ENCODE measurements at places on chromosomes 5 and 9. TPM values are rescaled to one million over a fixed set of nuclear protein-coding genes. Genes with fewer than 3 reads are reported as not detected.

Gene HSD17B3
- polyA plus RNA-seq: 1.0 TPM

- no peak for DNase-seq
Measured at GRCh38 chr5:82403026-82403425, 124.9 kb upstream of the RPS23 start.

Gene CDC20B
- polyA plus RNA-seq: not detected

GRCh38 chr5:142453932-142454331 is 129.1 kb upstream of the SPRY4 start:
- DNase-seq: no peak

Gene MEIKIN
- polyA plus RNA-seq: not detected

DNA sequence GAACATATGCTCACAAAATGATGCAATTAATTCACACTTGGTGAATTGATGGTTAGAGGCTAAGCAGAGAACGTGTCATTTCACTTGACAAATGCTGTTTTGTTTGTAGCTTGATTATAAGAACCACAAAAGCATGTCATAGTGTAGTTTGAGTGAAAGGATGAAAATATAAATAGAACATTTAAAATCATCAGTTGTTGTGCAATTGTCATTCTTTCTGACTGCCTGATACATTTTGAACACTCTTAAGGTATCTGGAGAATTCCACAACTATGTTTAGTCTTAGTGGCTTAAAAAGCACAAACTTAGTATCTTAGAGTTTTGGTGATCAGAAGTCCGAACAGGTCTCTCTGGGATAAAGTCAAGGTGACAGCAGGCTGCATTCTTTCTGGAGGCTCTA is 129.4 kb downstream of the BASP1 start:
- no peak for DNase-seq

Gene LECT2
- 0.19 TPM for polyA plus RNA-seq

GRCh38 chr5:92944903-92945604 is 636.0 kb downstream of the NR2F1-AS1 start:
- DNase-seq: peak; percentile 8

DNA sequence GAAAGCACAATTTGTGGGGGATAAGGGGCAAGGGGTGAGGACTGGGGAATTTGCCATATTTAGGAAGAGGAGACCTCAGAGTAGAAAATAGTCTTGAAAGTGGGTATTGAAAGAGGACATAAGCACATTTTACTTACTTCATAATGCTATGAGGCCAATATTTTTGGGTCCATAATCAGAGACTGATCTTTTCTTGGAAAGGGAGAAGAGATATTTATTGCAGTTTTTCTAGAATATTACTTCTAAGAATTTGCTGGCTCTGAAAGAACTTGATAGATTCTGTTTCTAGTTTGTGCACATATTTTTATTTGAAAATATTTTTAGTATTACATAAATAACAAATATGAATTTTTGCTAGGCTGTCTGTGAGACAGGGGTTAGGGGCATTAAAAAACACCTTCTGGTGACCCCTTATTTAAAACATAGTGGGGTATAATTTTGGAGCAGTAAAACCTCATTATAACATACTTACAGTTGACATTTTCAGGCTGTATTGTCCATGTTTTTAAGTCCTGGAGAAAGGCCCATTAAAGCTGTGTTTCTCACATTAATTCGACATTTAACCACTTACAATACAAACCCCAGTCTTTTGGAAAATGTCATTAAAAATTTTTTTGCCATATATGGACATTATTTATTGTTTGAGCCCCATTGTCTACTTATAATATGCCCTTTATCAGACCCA is 118.9 kb upstream of the NFIB start:
- DNase-seq: no peak

DNA sequence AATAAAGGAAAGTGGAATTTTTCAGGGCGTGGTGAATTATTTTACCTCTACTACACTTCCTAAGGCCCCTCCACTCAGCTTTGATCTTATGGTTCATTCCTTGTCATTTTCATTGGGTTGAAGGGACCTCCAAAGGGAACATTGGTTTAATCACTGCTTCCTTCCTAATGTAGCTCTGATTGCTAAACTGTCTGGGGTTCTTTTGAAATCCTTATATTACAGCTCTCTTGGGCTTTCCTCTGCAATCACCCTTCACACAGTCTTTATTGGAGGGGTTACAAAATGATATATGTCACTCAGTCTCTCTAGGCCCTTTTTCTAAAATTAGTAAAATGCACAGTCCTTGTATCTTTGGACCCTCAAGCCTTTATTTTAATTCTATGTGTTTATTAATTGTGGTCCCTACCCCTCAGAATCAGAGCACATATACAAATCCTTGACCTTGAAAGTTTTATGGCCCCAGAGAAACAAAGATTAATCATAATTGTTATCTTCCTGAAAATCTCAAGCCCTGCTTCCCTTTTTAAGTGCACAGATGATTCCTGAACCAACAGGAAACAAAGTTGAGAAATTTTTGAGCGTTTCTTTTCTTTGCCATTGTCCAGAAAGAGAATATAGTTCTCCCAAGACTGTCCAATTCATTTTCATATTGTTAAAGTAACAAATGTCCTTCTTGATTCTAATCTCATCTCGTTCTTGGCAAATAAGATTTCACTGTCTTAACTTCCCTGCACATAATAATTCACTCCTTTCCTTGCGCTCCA is 330.0 kb downstream of the ARRDC3 start:
- no peak for DNase-seq

- DNase-seq: no peak
Measured at GRCh38 chr9:78892182-78892581, 595.3 kb downstream of the PSAT1 start.

Gene COL15A1
- 172 TPM for polyA plus RNA-seq

Gene PPP2R2B
- 0.76 TPM for polyA plus RNA-seq

DNA sequence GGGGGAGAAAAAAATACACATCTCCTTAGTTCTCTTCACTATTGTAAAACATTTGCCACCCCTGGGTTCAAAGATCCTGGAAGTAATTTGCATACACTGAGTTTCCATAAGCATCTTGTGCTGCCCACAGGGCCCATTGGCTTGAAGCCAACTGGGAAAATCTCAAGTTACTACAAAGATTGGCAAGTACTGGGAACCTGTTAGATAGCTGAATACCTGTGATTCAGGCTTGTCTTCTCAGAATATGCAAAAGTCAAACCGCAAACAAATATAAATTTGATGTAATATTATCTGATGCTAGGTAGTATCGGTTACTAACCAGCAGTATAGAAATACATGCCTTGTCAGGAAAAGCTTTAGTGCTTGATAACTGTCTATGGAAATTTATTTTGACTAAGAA is 156.9 kb upstream of the FST start:
- DNase-seq: no peak

GRCh38 chr5:102511666-102512065 is 12.9 kb upstream of the SLCO6A1 start:
- no peak for DNase-seq

Gene SWI5
- 20.3 TPM for polyA plus RNA-seq

Gene THOC3
- polyA plus RNA-seq: 19.9 TPM

DNA sequence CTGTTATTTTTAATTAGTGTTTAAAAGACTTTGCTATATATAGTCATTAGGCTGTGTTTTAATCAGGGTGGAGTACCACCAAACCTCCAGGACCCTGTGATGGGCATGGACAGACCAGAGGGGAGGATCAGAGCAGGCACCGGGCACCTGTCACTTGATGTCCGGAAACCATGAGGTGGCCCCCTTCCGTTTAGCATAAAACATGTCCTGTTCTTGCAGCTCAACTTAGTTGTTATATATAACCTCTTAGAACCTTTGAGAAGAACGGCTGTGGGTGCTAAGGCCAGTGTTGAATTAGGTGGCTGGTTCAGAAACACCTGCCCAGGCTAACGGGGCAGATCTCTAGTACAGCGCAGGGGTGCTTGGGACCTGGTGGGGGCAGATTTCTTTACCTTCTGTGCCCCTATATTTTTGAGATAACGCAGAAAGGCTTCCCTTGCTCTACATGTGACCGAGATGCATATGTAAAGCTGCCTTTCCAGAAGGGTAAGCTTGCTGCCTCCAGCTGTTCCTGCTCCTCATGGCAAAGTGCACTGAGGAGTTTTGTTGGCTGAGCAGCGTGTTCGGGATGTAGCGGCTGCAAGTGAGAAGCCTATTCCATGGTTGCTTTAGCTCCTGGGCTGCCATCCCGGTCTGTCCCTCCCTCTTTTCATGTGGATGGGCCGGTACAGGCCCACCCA is 255.5 kb downstream of the FANCC start:
- DNase-seq: no peak

Gene ABO
- polyA plus RNA-seq: 1.3 TPM

GRCh38 chr9:11779971-11780370 is 913.2 kb upstream of the TYRP1 start:
- DNase-seq: no peak

GRCh38 chr9:16196206-16196605 is 643.4 kb downstream of the CCDC171 start:
- DNase-seq: no peak

DNA sequence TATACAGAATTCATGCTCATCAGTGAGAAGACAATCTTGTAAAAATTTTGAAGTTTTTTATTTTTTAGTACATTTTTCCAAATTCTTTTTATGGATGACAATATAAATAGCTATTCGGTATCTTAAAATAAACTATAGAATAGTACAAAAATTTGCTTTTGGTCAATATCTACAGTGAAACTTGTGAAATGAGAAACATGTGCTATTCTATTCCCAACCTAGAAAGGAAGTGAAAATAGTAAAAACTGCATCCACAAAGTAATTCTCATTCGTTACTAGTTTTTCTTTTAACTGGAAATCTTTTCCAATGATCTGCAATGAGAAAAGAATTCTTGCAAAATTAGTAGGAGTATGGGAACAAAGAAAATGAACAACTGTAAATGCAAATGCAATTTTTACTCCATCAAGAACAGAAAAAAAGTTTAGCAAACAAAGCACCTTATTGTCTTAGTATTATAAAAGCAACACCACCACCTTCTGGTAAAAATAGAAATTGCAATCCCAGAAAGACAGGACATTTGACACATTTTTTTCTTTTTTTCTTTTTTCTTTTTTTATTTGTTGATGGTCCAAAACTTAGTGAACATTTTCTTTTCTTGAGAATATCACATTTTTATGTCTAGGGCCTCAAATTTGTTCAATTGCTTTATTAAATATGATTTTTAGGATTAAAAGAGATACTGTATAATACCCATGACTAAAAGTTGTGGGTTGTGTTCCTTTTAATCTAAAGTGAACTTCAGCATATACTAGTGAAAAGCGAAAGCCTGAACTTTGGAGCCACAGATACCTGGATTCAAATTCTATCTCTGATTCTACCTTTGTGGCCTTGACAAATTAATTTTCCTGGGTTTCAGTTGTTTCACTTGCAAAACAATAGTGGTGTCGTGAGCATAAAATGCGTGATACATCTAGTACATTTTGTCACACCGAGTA is 72.3 kb downstream of the SLCO4C1 start:
- no peak for DNase-seq

Gene NUP214
- 27.1 TPM for polyA plus RNA-seq

DNA sequence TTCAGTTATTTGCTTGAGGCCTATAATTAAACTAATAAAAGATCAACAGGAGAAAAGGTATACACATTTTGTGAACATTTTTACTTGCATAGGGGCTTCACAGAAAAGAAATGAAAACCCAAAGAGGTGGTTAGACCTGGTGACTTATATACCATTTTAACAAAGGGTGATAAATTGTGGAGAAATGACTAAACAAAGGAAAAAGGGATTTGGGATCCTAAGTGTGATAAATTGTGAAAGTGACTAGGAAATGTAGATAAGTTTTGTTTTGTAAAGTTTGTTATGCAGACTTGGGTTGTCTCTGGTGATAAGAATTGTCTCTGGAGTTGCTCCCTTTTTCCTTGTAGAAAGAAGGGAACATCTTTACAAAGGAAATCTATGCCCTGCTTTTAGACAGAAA is 86.1 kb upstream of the ZNF608 start:
- no peak for DNase-seq

GRCh38 chr9:20697021-20697719 is 13.1 kb downstream of the FOCAD start:
- no peak for DNase-seq

DNA sequence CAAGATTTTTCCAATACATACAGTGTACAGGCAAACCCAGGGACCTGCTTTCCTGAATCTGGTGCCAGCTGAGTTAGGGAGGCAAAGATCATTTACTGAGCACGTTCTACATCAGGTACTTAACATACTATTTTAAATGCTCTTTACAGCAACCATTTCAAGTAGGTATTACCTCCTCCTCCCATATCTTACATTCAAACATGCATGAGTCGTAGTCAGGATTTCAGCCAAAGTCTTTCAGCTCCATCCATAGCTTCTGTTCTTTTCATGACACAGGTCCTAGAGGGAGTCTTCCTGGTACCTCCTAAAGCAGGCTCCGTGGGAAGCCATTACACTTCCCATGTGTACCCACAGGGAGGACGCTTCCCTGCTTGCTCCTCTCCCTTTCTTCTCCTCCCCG is 11.7 kb downstream of the KCNV2 start:
- no peak for DNase-seq

DNA sequence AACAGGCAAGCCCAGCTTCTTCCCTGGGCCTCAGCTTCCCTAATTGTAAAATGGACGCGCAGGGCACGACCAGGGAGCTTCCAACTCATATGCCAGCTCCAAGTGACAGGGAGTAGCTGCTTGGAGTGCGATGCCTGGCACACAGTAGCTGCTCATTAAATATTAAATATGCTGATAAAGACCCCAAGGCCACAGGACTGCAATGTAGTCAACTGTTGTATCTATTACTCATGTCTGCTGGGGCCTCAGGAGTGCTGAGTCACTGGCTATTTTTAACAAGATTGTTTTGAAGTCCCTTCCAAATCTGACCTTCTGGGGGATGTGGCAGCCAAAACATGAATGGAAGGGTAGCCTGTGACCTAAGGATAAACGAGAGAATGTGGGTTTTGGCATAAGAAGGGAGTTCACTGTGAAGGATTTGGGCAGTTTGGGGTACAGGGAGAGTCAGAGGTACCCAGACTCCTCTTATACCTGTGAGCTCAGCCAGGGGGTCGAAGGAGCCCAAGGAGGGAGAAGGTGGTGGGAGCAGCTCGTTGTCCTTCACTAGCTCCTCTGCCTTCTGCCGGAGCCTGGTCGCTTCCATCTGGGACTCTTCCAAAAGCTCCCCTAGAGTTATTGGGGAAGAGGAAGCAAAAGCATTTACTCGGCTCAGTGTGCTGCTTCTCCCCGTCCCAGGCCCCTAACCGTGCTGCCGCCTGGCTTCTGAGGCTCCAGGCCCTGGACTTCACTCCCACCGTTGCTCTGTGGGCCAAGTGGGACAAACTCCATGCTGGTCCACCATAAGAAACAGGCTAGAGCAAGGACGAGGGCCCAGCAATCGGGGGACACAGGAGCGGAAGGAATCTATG is 17.5 kb downstream of the TNIP1 start:
- DNase-seq: no peak

- no peak for DNase-seq
Measured at GRCh38 chr9:93003552-93004407, 54.7 kb upstream of the SUSD3 start.

Gene CCDC180
- 8.8 TPM for polyA plus RNA-seq

DNA sequence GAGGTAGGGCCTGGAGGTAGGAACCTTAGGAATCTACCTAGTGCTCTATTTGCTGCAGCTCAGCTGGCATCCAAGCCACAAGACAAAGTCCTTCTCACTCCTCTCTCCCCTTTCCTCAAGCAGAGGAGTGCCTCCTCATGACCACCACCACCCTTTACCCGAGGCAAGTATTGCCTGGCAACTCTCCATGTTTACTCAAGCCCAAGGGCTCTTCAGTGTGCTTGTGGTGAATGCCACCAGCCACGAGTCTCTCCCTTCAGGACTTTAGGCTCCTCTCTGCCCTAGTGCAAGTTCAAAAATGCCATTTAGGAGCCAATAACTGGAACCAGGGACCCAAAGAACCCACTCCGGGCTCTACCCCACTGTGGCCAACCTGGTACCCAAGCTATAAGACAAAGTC is 514.5 kb upstream of the RGMB start:
- DNase-seq: no peak

GRCh38 chr5:122236270-122237040 is 75.6 kb upstream of the SNCAIP start:
- no peak for DNase-seq

Gene MYOT
- polyA plus RNA-seq: 327 TPM

Measured in forelimb muscle (tissue), 1 donor.